ENCODE measurements at places on chromosomes 2 and 18. TPM values are rescaled to one million over a fixed set of nuclear protein-coding genes. Genes with fewer than 3 reads are reported as not detected.

The TXNL4A gene
- polyA plus RNA-seq: 99.0 TPM

The TET3 gene
- polyA plus RNA-seq: 4.2 TPM

The HOXD11 gene
- polyA plus RNA-seq: 0.09 TPM

The BMP10 gene
- 0.02 TPM for polyA plus RNA-seq

The HOXD3 gene
- polyA plus RNA-seq: 0.82 TPM

The AQP12A gene
- 0.34 TPM for polyA plus RNA-seq

The KRTCAP3 gene
- 13.9 TPM for polyA plus RNA-seq

DNA sequence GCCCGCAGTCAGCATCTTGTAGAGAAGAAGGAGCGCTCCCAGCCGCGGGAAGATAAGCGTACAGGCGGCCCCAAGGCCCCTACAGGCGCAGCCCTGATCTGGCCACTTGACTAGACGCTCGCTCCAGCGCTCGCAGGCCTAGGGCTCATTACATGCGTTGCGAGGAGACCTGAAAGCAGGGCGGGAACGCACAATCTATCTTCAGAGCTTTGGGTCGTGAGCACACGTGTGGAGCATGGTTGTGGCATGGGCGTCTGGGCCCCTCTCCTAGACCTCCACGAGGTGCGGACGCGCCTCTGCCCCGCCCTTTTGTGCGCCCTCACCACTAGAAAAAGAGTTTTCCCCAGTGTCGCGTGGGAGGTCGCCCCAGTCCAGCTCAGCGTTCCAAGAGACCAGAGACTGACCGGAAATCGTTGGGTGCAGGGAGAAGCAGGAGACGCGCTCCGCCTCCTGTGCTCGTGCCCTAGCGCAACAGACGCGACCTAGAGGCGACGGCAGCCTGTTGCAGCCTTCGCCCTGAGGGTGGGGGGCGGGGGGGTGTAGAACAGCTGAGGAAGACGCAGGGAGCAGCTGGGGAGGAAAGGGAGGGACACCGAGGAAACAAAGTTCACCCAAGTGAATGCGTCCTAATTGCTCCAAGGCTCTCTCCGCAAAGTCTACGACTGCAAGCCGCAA lies 12.6 kb downstream of the NR4A2 start:
- no peak for DNase-seq

DNA sequence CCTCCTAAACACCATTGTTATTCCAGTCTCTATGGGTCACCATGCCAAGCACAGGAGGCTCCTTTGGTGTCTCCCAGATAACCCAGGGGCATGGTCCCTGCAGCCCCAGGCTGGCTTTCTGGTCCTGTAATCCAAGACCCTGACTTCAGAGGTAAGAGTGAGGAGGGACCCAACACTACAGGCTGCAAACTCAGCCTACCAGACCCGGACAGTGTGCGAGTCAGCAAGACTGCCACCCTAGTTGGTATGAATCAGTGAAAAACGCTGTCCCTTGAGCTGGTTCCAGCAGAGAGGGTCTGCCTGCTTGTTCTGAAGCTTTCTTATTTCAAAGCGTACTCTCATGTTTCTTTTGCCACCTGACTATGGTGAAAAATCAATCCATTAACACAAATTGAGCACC lies 47.6 kb upstream of the ZFP36L2 start:
- DNase-seq: no peak

- DNase-seq: no peak
These were observed 425.7 kb downstream of the SETBP1 start for GRCh38 chr18:45106331-45106774.

DNA sequence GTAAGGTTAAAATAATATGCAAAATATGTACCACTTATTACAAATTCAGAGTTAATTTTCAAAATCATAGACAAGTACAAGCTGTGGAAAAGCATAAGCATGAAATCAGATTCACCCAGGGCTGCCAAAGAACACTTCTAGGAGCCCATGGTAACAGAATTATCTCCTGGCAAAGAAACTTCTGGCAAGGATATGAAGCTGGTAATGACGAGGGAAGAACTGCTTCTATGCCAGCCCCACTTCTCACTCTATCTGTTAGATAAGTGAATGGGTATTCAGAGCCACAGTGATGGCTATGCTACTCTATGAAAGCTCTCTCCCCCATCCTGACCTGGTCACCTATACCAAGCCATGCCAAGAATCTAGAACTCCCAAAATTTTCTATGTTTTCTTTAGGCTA lies 36.9 kb upstream of the PDE1A start:
- DNase-seq: no peak

- DNase-seq: no peak
These were observed 436.6 kb upstream of the NRP2 start for GRCh38 chr2:205245652-205246051.

- no peak for DNase-seq
These were observed 7.7 kb upstream of the GPC1 start for GRCh38 chr2:240427729-240428128.

DNA sequence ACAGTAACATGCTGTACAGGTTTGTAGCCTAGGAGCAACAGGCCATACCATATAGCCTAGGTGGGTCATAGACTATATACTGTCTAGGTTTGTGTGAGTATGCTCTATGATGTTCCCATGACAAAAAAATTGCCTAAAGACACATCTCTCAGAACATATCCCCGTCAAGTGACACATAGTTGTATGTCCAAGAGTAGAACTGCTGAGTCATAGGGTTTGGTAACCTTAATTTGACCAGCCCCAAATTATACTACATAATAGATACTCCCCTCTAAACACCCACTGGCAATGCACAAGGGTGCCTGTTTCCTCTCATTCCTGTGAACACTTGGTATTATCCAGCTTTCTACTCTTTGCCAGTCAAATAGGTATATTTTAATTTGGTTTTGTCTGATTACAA lies 161.6 kb downstream of the LCLAT1 start:
- DNase-seq: no peak

DNA sequence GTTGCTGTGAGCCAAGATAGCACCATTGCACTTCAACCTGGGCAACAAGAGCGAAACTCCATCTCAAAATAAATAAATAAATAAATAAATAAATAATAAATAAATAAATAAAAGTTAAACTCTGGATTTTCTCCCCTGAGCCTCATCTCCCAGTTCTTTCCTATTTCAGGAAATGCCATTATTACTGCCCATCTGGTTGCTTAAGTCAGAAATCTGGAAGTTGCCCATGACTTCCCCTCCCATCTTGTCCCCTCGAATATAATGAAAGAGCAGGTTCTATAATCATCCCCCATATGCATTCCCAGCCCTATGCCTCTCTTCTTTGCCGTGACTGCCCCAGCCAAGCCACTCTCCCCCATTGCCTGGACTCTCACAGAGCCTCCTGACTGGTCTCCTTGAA lies 4.2 kb upstream of the PSD4 start:
- no peak for DNase-seq

- DNase-seq: no peak
These were observed 340.6 kb downstream of the HRH4 start for GRCh38 chr18:24801001-24801400.

- DNase-seq: no peak
These were observed 162.3 kb upstream of the ZEB2 start for GRCh38 chr2:144682248-144682647.

DNA sequence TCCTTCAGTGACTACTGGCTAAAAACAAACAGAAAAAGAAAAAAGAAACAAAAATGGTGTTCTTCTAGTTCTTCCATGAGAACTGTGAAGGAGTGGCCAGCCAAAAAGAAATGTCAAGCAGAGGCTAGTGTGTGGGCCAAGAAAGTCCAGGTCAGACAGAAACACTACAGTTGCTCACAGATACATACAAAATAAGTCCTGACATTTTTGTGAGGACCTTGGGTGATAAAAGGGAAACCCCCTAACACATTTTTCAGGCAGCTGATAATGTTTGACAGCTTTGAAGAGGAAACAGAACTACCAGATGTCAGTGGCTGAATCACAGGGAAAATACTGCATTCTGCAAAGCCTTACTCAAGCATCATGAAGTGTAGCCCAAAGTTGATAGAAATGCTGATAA lies 28.1 kb downstream of the ARHGAP25 start:
- DNase-seq: no peak

- no peak for DNase-seq
These were observed 423.5 kb upstream of the FANCL start for GRCh38 chr2:58664523-58665151.

- DNase-seq: no peak
These were observed 3.3 kb upstream of the SRBD1 start for GRCh38 chr2:45614330-45614729.

DNA sequence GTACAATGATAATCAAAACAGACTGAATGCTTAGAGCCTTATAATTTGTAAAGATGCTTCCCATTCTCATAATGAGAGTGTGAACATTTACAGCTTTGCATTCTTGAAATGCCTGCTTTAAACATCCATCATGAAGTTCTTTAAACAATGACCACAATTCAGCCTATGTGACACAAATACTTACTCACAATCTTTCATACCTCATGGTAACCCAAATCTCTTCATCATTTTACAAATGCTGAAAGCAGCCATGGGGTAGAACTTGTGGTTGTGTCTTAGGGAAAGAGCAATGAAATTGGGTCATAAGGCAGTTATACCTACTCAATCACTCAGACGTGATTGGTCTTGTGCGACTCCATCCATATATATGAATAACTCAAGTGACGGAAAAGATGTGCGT lies 140.7 kb downstream of the RND3 start:
- DNase-seq: no peak

GRCh38 chr2:241211276-241211675 lies 22.8 kb downstream of the ANO7 start:
- DNase-seq: no peak

DNA sequence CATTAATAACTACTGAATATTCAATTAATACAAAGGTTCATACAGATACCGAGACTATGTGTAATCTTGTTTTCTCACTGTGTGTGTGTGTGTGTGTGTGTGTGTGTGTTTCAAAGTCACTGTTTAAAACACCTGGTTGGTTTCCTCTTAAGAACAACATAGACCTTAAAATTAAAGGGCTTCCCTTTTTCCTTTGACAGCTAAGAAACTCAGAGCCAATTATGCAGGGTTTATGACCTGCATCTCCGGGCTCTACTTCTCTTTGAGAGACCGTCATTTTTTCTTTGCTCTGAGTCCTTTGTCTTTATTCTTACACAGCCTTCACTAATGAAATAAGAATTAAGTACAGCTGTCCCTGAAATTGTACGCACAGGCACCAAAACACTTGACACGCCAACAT lies 145.6 kb downstream of the HDAC4 start:
- no peak for DNase-seq

DNA sequence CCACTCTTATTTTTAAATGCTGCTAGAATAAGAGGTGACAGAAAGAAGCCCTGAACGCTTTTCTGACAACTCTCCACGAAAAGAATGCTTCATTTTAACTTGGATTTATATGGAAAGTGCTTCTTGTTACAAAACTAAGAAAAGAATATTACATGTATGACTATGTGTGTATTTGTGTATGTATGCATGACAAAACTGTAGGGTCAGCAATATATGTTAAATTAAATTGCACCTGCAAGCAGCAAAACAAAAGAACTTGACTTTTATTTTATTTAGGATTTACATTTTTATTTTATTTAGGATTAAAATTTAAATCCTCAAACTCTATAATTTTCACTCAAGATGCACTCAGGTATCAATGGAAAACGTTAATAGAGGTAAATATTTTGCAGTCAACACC lies 187.1 kb downstream of the NR4A2 start:
- DNase-seq: no peak

DNA sequence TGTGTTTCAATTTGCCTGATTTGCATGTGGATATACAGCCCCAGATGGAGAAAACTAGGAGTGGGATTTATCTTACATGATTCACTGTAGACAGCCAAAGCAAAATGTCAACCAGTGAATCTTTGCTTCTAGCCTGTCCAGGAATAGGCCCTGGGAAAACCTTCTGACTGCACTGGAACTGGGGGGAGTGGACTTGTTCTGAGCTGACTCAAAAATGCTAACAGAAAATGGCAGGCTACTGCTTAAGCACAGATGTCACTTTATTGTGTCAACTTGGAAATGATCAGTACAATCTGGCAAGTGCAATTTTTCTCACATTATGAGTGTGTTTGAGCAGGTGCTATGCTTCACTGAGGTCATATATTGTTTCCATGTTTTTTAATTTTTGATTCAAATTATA lies 593.7 kb downstream of the NRXN1 start:
- no peak for DNase-seq

GRCh38 chr18:74980669-74981068 lies 228.3 kb downstream of the PTGR3 start:
- no peak for DNase-seq

Measured in thymus (tissue), 14 donors.